ENCODE measurements at places on chromosomes 2 and 18.

DNA sequence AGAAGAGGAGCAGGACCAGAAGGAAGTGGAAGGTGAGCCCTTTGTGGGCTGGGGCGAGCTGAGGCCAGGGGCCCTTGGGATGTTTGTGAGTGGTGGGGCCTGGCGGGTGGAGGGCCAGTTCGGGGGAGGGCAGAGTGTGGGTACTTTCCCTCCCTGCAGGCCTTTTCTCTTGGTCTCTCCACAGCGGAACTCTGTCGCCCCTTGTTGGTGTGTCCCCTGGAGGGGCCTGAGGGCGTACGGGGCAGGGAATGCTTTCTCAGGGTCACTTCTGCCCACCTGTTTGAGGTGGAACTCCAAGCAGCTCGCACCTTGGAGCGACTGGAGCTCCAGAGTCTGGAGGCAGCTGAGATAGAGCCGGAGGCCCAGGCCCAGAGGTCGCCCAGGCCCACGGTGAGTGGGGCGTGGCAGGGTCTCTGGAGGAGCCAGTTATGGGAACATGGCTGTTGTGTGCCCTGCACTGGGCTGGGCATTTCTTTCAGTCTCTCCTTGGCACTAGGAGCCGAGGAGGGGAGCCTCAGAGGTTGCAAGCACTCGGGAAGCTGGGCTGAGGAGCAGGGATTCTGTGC lies 10.8 kb downstream of the STK11IP start:
- no peak for DNase-seq

DNA sequence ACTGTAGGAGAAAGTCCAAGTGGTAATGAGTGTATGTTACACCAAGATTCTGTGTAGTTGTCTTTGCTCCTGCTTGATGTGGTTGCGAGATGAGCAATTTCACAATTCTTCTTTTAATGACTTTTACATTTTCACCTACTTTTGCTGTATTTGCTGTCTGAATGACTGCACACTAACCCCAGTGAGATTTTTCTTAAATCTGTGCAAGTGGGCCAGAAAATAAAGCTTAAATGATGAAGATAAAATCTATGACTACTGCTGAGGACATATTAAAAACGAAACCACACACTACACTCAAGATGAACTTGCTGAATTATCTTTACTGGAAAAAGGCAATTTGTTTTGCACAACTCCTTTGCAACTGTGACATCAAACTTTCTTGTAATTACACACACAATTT lies 4.1 kb downstream of the LDAH start:
- DNase-seq, result no peak

DNA sequence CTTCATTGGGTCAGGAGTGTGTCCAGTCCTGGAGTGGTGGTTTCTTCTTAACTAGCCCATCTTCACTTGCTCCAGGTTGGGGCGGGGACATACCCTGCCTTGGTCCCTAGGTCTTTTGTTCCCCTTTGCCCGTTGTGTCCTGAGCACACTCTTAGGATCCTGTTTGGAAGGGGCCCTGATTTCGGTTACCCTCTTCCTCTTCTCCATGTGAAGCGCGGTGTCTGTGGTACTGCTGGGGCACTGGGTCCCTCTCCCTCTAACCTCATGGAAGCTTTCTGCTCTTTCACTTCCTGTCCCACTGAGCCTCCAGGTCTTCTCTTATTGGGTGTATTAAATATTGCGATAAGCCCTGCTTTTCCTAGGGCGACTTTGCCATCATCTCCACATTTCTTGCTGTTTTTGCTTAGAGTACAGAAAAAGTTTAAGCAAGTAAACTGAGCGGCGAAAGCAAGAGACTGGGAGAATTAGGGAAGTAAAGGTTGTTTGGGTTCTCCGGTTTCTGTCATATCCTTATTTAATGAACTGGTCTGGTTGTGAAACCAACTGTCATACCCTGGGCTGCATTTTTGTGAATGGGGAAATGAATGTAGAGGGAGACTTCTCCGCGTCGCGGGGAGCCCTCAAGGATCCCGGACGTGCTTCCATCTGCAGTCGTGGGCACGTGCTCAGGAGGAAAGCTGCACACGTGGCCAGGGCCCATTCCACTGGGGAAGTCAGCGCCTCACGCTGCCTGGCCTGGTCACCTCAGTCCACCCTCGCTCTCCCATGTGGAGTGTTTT lies 73.8 kb upstream of the B3GNT7 start:
- DNase-seq, result peak; percentile 35

DNA sequence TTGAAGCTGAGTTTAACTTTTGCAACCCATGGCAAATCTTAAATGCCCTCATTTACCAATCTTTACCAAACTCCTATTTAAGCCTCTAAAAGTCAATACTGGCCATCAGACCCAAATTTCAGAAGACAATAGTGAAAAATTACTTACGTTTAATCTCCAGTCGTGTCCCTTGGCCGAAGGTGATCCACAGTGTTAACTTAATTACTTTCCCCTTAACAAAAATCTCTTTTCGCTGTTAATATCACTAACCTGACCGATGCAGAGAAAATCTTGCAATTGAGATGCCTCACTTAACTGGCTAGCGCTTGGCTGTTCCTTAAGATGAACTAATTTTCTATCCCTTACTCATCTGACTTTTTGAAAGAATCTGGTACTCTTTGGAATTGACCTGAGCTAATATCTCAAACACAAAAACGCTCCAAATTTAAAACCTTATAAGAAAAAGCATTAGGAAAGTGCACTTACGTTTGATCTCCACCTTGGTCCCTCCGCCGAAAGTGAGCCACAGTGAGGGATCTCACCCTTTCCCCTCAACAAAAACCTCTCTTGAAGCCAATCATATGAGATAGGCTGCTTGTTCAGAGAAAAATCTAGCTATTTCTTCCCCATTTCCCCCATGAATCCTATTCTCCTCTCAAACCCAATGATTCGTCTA lies 169.1 kb downstream of the RPIA start:
- DNase-seq, result no peak

GRCh38 chr2:28348149-28348567 lies 44.5 kb upstream of the FOSL2 start:
- DNase-seq, result no peak

- DNase-seq, result no peak
These were observed 693 bp upstream of the PDK1 start for GRCh38 chr2:172555272-172555521.

GRCh38 chr2:140481136-140481535 lies 1649.7 kb downstream of the LRP1B start:
- no peak for DNase-seq
